Naive thymus-derived CD4-positive, alpha-beta T cell (primary cell): ENCODE measurements at places on chromosomes 7 and 10. TPM values are rescaled to one million over a fixed set of nuclear protein-coding genes. Genes with fewer than 3 reads are reported as not detected.

TRPV6 gene
- not detected in 2 replicates for total RNA-seq

DNA sequence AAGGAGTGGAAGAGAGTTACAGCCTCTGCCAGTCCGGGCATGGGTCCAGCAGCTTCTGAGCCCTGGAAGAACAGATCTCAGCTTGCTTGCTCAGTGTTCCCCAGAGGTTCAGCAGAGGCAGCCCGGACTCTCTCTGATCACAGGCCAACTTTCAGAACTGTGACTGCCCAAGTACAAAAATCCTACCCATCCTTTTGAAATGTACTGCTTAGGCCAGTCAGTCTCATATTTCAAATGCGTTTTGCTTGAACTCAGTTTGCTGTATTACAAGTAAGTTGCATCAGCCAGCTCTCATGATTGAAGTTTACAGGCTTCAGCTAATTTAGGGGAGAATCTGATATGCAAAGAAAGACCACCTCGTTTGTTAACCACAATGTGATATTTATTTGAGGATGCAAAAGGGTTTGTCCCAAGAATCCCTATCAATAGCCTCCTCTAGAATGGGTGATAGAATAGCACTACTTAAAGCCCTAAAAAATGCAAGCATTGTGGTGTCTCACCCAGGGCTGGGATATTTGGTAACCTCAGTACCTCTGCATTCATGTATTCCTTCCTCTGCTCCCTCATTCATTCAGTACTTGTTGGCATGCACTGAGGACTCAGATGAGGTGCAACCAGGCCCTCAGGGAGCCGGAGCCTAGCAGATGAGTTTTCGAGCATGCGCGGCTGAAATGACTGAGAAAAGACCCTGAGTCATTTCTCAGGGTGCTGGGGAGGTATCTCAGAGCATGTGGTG lies 7.0 kb downstream of the AIMP2 start:
- H3K4me3 ChIP-seq, result no peak overlapping the region
- H3K4me1 ChIP-seq, result no peaks in the 10 kb centered on the region
- peaks cover 49% of the 10 kb centered on the region for H3K36me3 ChIP-seq
- H3K27me3 ChIP-seq, result no peaks in the 10 kb centered on the region
- H3K27ac ChIP-seq, result no peak overlapping the region

DNA sequence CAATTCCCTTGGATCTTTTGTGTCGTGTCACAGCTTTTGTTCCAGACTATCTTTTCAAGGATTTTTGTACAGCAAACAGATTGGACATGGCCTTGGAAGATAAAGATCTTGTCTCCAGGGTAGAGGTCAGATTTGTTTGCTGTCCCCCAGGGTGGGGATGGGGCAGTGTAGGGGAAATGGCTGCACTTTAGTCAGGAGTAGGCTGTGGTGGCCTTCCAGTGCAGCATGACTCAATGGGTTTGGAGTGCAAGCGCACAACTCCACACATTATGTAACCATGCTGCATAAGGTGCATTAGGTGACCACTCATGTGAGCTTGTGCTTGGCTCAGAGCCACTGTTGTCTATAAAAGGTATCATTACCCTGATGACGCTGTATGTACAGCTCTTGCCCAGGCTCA lies 23.9 kb upstream of the ADAMTS14 start:
- H3K27ac ChIP-seq, result no peak overlapping the region
- H3K4me1 ChIP-seq, result no peaks in the 10 kb centered on the region
- H3K4me3 ChIP-seq, result no peak overlapping the region
- H3K36me3 ChIP-seq, result no peaks in the 10 kb centered on the region

- no peaks in the 10 kb centered on the region for H3K36me3 ChIP-seq
- DNase-seq, result no peak
- no peaks in the 10 kb centered on the region for H3K4me1 ChIP-seq
- H3K27me3 ChIP-seq, result no peaks in the 10 kb centered on the region
Measured at GRCh38 chr10:12742771-12743170, 258.7 kb downstream of the CCDC3 start.

DNA sequence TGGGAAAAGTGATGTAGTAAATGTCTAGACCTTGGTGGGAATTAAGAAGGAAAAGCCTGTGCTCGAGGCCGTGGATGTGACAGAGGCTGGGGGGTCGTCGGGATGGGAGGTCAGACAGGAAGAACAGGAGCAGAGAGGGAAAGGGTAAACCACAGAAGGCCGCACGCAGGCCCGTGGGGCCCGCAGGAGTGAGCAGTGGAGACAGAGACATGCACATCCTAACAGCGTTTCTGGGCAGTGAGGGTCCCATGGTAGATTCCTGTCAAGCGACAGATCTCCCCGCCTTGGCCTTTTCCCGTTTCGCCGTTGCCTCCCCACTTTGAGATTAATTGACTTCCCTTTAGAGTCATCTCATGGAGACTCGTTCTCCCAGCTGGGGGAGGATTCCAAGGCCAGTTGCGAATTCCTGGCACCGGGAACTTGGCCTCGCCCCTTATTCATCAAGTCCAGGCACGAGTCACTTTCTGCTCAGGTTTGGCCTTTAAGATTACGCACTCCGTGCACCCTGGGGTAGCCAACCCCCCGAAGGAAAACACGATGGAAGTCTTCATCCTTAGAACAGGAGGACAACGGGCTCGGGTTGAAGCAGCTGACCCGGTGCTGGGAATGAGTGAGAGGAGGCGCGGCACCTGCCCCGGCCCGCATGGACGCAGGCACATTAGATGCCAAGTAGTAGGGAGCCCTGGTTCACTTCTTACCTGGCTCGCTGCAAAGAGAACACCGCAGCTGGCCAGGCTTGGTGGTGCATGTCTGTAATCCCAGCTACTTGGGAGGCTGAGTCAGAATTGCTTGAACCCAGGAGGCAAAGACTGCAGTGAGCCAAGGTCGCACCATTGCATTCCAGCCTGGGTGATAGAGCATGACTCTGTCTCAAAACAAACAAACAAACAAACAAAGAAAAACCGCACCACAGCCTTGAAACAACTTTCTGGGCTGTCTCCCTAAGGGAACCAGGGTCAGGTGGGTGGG lies 315.2 kb upstream of the SHH start:
- H3K27ac ChIP-seq, result no peak overlapping the region
- no peaks in the 10 kb centered on the region for H3K36me3 ChIP-seq
- no peak overlapping the region for H3K4me3 ChIP-seq
- DNase-seq, result no peak
